ENCODE measurements at places on chromosomes 2 and 18.
A peak's percentile ranks its signal among the peaks of the same experiment; 100 is the strongest.

DNA sequence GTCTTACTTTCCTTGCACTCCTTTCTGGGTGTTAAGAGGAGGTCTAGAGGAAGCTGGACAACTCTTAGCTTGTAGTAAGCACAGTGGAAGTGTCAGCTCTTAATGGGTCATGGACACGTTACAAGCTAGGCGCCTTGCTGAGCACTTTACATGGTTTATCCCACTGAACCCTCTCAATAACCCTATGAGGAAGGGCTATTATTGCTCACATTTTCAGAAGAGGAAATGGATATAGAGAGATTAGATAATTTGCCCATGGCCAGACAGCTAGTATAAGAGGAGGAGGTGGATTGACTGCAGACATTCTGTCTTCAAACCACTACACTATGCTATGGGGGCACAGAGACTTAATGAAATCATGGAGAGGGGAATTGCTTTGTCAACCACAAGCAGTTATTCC lies 8.3 kb upstream of the IL1RN start:
- no peak for DNase-seq

DNA sequence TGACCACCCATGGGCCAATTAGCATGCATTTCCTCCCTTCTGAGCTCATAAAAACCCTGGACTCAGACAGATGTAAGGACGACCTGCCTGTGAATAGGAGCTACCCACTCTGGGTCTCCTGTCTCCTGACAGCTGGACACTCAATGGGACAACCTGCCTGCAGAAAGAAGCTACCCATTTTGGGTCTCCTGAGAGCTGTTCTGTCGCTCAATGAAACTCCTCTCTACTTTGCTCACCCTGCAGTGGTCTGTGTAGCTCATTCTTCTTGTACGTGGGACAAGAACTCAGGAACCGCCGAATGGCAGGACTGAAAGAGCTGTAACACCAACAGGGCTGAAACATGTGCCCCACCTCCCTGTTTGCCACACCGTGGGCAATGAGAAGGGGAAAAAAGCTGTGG lies 60.3 kb upstream of the DYNC1I2 start:
- no peak for DNase-seq

- no peak for DNase-seq
Measured at GRCh38 chr2:142841788-142842187, 35.7 kb upstream of the KYNU start.

DNA sequence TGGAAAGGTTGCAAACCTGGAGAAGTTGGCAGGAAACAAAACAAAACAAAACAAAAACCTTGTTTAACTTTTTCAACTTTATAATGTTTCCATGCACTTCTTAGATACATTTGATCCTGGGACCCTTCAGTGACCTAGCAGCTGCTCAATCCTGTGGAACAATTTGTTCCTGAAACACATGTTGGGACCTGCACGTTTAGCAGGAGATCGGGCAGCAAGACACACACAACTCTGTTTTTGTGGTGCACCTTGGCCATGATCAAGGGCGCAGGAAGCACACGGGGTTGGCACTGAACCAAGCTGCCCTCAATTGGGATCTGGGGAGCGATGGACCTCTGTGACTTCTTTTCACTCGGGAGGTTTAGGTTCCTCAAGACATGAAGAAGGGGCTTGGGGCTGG lies 268.7 kb downstream of the LOXHD1 start:
- no peak for DNase-seq

DNA sequence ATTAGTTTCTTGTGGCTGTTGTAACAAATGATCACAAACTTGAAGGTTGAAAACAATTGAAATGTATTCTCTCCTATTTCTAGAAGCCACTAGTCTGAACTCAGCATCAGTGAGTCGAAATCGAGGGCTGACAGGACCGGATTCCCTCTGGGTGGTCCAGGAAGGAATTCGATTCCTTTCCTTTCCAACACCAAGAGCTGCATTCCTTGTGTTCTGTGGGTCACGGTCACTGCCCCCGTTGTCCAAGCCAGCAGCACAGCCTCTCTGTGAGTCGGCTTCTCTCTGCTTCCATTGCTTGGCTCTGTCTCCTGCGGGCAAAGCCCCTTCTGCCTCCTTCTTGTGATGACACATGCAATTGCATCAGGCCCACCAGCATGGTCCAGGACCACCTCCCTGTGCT lies 67.3 kb downstream of the SMIM21 start:
- DNase-seq: no peak

GRCh38 chr2:153488072-153488471 lies 9.5 kb upstream of the RPRM start:
- no peak for DNase-seq

DNA sequence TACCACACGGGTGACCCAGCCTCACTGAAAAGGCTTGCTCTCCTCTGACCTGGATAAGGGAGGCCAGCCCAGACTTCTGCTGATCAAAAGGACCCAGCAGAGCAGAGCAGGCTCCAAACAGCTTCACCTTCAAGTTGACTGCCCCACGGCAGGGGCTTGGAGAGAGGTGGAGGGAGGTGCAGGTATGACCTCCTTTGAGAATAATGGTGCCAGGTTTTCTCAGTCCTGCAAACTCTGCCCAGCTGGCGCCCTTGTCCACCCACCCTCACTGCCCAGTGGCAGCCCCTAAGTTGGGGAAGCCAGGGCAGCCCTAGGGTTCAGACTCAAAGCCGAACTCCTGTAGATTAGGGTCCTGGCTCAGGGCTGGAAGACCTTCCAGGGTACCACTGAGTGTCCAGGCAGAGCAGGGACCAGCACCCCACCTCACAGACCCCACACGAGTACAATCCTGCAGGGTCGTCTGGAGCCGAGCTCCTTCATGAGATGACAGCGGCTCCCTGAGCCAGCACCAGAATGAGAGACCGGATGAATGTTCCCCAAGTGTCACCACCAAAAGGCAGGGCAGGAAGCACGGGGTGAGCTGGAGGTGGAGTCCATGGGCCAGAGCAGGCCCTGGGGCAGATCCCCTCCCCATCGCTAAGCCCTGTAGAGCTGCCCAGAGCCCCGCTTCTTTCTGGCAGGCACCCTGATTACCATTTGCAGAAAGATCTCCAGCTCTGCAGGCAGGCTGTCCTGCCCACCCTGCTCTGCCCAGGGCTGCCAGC lies 3.6 kb upstream of the GPC1 start:
- DNase-seq: no peak

DNA sequence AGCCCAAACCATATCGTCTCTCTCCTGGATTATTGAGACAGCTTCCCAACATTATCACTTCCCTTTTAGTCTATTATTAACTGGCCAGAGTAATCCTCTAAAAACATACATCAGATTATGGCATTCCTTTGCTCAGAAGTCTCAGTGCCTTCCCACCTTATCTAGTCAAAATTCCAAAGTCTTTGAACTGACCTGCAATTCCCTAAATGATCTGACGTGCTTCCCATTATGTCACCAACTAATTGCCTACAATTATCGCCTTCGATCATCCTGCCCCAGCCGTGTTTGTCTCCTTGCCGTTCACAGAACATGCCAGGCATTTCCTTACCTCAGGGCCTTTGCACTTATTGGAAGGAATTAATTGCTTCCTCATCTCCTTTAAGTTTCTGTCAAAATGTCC lies 332.4 kb downstream of the IRS1 start:
- DNase-seq: no peak

- DNase-seq: no peak
Measured at GRCh38 chr2:60170272-60170671, 383.2 kb downstream of the BCL11A start.

GRCh38 chr2:146457221-146457620 lies 1387.6 kb upstream of the ACVR2A start:
- DNase-seq: peak; percentile 7

- DNase-seq: no peak
Measured at GRCh38 chr18:6677086-6677485, 52.4 kb upstream of the ARHGAP28 start.

DNA sequence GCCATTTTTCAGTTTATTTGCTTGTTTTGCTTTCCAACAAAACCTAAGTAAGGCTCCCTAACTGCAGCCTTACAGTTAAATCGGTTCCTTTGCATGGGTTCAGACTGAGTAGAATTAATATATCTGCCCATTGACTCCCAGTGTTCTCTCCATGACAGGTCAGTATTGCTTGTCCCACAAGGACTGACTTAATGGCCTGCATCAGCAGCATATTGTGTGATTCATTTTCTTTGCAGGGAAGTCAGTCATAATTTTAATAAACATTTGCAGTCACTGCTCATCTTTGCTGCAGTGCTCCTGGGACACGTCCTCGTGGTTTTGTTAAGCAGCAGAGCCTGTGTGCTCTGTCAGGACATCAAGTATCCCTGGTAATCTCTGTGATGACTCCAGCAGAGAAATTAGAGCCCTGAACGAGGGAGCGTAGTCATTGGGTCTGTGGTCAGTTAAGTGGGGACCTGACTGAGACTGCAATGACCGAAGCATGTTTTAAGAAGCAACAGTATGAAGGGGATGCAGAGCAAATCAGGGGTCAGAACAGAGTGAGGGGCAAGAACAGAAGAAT lies 93.3 kb downstream of the CDH20 start:
- DNase-seq: no peak

Measured in NCI-H526 treated with DMSO at 0.1 percent for 48 hours (cell line).